Adipocyte (in vitro differentiated cells): ENCODE measurements at places on chromosomes 1 and 21.

DNA sequence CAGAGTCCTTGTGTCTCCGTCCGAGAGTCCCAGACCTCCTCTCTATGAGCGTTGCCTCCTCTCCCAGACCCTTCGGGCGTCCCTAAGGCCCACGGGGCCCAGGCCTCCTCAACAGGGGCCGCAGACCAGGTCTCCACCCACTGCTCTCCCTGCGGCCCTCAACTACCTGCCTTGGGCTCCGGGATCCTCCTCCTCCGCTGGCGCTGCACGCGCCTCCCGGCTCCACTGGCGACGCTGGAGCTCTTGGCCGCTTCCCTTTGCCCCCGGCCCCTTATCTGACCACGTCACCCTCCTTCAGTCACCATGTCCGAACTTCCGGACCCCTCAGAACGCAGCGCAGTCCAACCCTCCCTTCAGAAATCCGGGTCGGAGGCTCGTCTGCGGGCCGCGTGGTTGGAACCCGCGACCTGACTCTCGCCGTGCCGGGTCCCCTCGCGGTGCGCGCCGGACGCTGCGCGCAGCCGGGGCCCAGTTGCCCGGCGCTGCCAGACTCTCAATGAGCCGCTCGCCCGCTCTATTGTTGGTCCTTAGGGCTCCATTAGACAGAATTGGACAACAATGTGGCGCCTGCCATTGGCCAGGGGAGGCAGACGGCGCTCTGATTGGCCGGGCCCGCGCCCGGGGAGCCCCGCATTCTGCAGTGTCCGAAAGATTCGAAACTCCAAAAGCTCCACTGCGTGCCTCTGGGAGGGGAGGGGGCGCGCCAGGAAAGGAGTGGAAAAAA is at the start of gene DMRTA2:
Gene DMRTA2 (minus strand): TSS at position 498 of the 724 bp plus-strand sequence. CDS start 1,907 bp downstream, outside the sequence.
- DNase-seq, result no peak

DNA sequence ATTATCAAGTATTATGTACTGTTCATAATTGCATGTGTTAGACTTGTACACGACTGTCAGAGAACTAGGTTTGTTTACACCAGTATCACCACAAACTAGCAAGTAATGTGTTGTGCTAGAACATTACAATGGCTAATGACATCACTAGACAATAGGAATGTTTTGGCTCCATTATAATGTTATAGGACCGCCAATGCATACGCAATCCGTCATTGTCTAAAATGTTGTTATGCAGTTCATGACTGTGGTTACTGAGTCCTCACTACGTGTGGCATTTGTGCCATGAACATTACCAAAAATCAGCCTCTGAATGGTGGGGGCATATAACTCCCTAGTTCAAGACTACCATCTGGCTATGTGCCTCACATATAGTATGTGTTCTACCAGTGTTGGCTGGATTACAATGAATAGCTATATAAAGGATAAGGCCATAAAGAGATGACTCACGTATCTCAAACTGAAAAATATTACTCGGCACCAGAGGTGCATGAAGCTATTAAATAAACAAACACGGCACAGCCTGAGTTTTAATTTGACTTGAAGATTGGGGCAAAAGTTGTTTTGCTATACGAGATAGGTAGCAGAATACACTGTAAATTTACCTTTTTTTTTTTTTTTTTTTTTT is 89.1 kb upstream of the COL24A1 start:
- DNase-seq, result no peak

DNA sequence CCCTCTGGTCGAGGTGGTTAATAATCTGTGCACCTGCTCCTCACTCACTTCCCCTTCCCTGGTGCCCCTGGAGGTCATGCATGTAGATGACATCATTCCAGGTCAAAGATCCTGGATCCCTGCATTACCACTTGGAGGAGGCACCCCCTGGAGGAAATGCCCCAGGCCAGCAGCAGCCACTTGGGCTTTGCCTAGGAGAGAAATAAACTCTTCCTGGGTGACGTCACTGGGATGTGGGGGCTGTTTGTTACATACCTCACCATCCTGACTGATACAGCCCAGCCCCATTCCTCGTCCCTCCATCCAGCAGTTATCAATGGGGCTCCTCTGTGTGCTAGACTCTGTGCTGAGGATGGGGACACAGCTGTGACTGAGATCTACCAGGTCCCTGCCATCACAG is 433.6 kb downstream of the PTPRU start:
- DNase-seq, result no peak

GRCh38 chr1:206490771-206491405 is 16.4 kb upstream of the RASSF5 start:
- no peak for DNase-seq

- DNase-seq, result no peak
Measured at GRCh38 chr21:35358008-35358407, 308.9 kb upstream of the RUNX1 start.
